ENCODE measurements at places on chromosomes 11 and 22. TPM values are rescaled to one million over a fixed set of nuclear protein-coding genes. Genes with fewer than 3 reads are reported as not detected.

The MRGPRX4 gene
- total RNA-seq, result not detected

- no peaks in the 10 kb centered on the region for H3K27me3 ChIP-seq
- no peaks in the 10 kb centered on the region for H3K36me3 ChIP-seq
- no peak overlapping the region for H3K27ac ChIP-seq
- H3K4me3 ChIP-seq, result no peak overlapping the region
- DNase-seq, result no peak
Measured at GRCh38 chr11:117941976-117942654, 12.9 kb upstream of the TMPRSS13 start.

DNA sequence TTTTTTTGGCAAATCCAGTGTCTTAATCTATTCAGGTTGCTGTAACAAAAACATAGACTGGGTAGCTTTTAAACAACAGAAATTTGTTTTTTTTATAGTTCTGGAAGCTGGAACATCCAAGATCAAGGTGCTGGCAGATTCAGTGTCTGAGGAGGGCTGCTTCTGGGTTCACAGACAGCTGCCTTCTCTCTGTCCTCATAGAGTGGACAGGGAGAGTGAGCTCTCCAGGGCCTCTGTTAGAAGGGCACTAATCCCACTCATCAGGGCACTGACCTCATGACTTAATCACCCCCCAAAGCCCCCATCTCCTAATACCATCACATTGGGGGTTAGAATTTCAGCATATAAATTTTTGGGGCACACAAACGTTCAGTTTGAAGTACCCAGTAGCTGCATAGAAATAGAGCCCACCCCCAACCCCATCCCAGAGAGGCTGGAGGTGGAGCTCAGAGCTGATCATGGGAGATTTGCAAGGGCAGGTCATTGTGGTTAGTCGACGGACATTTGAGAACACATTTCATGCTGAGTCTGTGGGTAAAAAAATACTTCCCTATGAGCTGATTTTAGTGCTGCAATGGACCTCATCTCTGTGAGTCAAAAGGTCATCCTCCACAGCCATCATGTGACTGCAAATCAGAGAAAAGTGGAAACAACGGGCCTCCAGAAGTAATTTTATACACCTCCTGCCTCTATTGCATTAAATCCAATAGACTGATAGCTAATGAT lies 203.1 kb upstream of the CADM1 start:
- no peaks in the 10 kb centered on the region for H3K27me3 ChIP-seq
- no peaks in the 10 kb centered on the region for H3K4me1 ChIP-seq
- H3K4me3 ChIP-seq, result no peak overlapping the region

The KDM4D gene
- total RNA-seq, result 0.25 TPM

The IGF2 gene
- total RNA-seq, result 56.5 TPM

The C11orf42 gene
- total RNA-seq, result not detected

DNA sequence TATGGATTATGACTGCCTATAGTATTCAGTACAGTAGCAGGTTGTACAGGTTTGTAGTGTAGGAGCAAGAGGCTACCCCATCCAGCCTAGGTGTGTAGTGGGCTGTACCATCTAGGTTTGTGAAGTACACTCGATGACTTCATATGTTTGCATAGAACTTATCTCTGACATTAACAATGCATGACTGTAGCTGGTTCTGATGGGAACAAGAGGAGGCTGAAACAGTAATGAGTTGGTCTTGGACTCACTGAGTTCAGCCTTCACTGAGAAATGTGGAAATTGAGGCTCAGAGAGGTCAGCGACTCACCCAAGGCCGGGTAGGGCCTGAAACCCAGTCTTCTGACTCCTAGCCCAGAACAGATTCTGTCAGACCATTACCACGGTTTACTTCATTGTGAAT lies 13.0 kb downstream of the MYO7A start:
- H3K27ac ChIP-seq, result peak overlapping the region; percentile 60
- H3K36me3 ChIP-seq, result no peaks in the 10 kb centered on the region
- no peaks in the 10 kb centered on the region for H3K27me3 ChIP-seq
- peaks cover 21% of the 10 kb centered on the region for H3K4me1 ChIP-seq
- no peak for DNase-seq

The DERL3 gene
- 0.25 TPM for total RNA-seq

The P2RX3 gene
- not detected for total RNA-seq

DNA sequence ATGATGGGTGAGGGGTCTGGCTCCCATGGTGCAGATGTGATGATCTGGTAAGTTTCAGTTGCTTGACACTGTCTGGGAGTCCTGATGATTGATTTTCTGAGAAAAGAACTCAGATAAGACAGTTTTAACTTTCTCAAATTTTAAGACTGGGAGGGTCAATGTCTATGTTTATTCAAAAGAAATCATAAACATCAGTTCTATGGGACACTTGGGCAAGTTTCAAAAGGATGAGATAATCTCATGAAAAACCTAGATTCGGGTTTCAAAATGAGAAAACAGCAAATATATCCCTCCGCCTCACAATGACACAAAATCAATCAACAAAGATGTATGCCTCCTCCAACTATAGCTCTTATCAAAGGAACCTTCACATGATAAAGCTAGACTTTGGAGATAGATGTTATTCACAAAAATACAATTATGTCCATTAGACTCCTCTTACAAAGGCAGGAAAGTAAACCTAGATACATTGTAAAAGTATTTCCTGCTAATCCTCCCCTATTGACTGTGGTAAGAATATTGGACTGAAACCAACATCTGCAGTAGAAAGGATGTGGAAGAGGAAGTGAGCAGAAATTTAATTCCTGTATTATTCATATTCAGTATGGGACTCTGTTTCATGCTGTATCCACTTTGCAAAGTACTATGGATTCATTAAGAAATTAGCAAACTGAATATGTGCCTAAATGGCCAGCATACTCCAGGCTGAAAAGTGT lies 21.6 kb downstream of the SVIP start:
- no peak overlapping the region for H3K4me3 ChIP-seq
- H3K36me3 ChIP-seq, result no peaks in the 10 kb centered on the region
- no peaks in the 10 kb centered on the region for H3K27me3 ChIP-seq
- no peaks in the 10 kb centered on the region for H3K4me1 ChIP-seq
- no peak for DNase-seq

GRCh38 chr22:38111925-38112355 lies 1.5 kb upstream of the BAIAP2L2 start:
- no peak overlapping the region for H3K4me3 ChIP-seq
- DNase-seq, result no peak
- peaks cover 5% of the 10 kb centered on the region for H3K4me1 ChIP-seq
- H3K27me3 ChIP-seq, result no peaks in the 10 kb centered on the region

- no peak overlapping the region for H3K4me3 ChIP-seq
- no peaks in the 10 kb centered on the region for H3K27me3 ChIP-seq
- no peaks in the 10 kb centered on the region for H3K4me1 ChIP-seq
- no peak overlapping the region for H3K27ac ChIP-seq
- no peak for DNase-seq
Measured at GRCh38 chr22:41893591-41894375, 21.1 kb downstream of the SHISA8 start.

The JAML gene
- 17.2 TPM for total RNA-seq

The NTM gene
- 4.2 TPM for total RNA-seq

DNA sequence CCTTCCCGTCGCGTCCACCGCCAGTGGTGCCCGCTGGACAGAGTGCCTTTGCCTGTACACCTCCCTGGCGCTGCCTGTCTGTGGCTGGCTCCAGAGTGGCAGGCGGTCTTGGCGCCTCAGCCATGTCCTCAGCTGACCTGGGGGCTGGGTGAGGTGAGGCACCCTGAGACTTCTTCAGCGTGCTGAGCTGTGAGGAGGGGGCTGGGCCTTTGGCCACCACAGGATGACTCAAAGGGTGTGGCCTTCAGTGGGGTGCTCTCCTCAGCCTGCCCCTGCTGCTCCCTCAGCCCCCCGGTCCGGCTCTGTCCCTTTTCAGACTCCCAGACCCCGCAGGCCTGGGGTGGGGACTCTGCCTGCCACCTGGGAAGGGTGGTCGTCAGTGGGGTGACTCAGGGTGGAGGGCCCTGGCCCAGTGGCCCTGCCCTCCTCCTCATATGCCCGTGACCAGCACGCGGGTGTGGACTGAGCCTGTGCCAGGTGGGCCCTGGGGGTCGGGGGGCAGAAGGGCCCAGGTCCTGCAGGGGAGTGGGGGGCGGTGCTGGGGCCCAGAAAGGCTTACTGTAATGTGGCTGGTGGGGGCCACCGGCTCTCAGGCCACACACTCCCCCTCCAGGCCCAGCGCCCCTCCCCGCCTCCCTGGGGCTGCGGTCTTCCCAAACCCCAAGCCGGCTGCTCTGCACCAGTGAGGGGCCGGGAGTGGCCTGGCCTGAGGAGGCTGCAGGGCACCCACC lies 15.9 kb downstream of the CRELD2 start:
- DNase-seq, result no peak
- no peaks in the 10 kb centered on the region for H3K27me3 ChIP-seq

The LRP4 gene
- total RNA-seq, result 10.1 TPM

The MCAM gene
- total RNA-seq, result 295 TPM

The OR6A2 gene
- not detected for total RNA-seq

DNA sequence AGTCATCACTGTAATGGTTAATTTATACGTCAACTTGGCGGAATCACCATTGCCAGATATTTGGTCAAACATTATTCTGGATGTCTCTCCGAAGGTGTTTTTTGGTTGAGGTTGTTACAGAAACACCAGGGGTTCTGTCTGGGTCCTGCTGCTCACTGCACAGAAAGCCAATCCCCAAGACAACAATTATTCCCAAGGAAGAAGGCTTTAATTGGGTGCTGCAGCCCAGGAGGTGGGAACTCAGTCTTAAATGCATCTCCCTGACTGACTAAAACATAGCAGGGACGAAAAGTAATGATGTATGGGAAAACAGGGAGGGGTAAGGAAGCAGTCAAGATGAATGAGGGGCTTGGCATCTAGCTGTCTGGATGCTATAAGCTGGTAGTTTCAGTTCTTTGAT lies 331.3 kb downstream of the TBC1D22A start:
- no peak overlapping the region for H3K4me3 ChIP-seq
- H3K27me3 ChIP-seq, result no peaks in the 10 kb centered on the region
- no peaks in the 10 kb centered on the region for H3K36me3 ChIP-seq
- H3K27ac ChIP-seq, result no peak overlapping the region

DNA sequence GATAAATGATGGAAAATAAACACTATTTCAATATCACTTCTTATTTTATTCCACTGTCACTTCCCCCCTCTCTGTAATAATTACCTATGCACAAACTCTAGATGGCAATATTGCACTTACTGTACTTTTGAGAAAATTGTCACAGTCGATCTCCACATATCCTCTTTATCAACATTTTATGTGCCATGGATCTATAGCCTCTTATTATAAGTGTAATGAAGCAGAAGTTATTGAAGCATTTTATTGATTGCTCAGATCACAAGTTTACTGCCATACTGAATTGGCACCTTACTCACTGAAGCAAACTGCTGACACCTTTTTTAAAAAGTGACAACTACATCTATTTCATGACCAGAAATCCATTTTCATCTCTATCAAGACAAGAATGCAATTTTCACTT lies 133.4 kb downstream of the DCDC1 start:
- no peak for DNase-seq
- no peaks in the 10 kb centered on the region for H3K36me3 ChIP-seq
- no peaks in the 10 kb centered on the region for H3K27me3 ChIP-seq
- H3K4me1 ChIP-seq, result no peaks in the 10 kb centered on the region
- H3K27ac ChIP-seq, result no peak overlapping the region
- H3K4me3 ChIP-seq, result no peak overlapping the region

The FJX1 gene
- total RNA-seq, result 7.4 TPM

The PATE2 gene
- not detected for total RNA-seq

The KBTBD4 gene
- total RNA-seq, result 14.7 TPM

Measured in vagina (tissue), 2 donors.